AG04449 (cell line): ENCODE measurements at places on chromosomes 6 and 20.
A peak's percentile ranks its signal among the peaks of the same experiment; 100 is the strongest.

DNA sequence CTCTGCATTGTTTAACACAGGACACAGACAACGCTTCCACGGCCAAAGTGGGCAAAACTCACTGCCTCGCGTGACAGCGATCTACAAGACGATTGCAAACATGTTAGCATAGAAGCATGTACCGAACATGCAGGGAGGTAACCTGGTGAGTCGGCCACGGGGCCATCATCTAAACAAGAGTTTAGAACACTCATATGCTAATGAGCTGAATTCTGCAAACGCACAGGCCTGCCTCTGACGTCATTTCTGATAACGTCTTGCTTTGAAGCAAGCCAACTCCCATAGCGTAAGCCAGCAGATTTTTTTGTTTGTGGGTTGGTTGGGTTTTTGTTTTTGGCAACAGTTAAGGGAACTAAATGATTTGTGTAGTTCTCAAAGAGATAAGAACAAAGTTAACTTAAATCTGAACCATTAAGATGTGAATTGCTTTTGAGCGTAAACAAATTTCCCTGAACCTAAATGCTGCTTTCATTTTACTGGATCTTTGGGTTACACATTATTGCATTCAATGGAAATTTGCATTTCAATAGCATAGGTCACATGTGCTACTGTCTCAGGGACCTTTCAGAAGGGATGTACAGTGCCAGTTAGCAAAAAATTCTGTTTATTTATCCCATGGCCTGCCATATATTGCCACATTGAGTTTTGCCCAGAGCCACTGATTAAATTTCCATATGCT is 184.5 kb upstream of the PDE10A start:
- no peak for DNase-seq

DNA sequence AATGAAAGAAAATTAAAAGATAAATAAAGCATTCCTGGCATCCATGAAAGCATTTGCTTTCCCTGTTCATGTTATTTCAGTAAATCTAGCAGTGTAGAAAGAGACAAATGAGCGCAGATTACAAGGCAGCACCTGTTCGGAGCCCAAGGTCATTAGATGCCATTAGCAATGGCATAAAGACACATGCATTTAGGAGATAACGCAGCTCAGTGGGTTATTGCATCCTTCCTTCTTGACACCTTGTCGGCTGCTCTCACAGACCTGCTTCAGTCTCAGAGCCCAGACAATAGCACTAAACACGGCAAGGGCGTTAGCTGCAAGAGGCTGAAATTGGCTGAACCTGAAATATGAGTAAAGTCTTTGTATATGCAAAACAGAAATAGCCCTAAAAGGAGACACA is 140.3 kb downstream of the ATXN1 start:
- no peak for DNase-seq

- DNase-seq = no peak
Observed at GRCh38 chr6:116070616-116071389, 10.1 kb upstream of the FRK start.

- DNase-seq = no peak
Observed at GRCh38 chr6:8219352-8219943, 117.1 kb upstream of the EEF1E1 start.

DNA sequence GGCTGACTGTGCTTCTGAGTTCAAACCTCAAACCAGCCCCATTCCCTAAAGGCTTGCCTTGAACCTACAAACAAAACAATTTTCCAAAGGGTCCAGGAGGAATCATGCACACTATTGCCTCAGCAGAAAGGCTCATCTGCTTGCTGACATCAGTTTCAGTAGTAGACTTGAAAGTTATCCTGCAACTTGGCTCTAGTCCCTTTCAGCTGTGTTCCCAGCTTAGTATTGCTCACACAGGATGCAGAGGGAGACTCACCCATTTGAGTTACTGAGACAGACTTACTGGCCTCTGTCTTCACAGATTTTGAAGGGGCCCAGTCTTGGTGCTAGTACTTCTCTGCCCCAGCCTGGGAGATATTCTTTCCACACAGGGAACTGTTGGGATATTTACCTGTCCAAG is 38.5 kb upstream of the TFB1M start:
- no peak for DNase-seq

DNA sequence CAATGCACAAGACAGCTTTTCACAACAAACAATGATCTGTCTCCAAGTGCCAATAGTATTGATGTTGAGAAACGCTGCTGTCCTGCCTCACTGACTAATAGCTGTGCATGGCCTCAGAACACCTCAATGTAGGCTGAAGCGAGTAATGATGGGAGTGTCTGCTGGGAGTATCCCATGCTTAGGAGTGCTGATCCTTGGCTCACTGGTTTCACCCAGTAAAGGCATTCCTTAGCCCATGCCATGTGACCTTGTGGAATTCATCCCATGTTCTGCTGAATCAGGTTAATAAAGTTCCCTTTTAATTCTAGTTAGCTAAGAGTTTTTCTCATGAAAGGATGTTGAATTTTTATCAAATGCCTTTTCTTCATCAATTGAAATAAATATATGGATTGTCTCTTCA is 3.8 kb upstream of the WFDC12 start:
- no peak for DNase-seq

DNA sequence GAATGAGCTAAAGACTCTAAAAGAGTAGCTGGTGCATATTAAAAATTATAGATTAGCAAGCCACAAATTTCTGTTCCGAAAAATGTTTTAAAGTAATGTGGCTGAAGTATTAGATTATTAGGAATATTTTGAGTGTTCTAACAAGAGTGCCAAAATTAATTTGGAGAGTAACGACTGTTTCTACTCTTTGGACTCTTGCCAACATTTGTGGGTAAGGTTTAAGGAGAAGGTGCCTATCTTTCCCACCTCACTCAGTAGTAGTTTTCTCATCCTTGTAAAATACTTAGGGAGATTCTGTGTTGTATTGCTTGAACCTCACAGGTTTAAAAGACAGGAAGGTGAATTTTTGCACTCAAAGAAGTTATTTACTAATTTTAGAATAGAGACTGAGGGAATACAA is 5.0 kb downstream of the HSF2 start:
- no peak for DNase-seq

DNA sequence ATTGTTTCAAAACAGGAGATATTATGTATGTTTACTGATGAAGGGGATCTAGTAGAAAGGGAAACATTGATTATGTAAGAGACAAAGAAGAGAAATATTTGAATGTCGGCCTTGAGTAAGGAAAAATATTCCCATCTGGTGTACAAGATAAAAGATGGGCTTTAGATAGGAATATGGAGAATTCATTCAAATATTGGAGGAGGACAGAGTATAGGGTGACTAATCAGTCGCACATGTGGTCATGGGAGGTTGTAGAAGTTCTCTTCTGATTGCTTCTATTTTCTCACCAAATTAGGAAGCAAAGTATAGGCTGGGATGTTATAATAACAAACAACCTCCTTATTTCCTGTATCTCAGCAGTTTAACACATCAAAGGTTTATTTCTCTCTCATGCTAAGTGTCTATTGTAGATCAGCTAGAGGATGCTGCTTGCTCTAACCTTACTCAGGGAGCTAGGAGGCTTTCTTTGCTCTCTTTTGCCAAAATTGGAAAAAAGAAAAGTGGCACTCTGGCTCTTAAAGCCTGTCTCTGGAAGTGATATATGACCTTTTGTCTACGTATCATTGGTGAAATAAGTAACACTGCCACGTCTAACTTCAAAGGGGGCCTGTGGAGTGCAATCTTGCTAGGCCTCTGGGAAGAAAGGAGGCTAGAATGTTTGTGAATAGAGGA is 1.2 kb upstream of the HDDC2 start:
- DNase-seq = no peak

DNA sequence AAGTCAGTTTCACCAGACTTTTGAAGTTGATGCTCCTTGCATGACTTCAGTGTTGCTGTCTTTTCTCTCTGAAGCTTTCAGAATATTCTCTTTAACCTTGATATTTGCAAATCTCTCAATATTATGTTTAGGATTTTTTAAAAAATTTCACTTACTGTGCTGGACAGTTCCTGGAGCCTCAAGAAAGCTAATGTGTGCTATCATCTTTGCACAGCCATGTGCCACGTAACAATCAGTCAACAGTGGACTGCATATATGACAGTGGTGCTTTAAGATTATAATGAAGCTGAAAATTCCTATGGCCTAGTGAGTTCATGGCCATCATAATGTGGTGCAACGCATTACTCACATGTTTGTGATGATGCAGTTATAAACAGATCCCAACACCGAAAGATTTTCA is 59.1 kb upstream of the OGFRL1 start:
- no peak for DNase-seq

- no peak for DNase-seq
Observed at GRCh38 chr6:30676660-30677285, 4.0 kb upstream of the DHX16 start.

- DNase-seq = no peak
Observed at GRCh38 chr6:158340252-158340651, 28.0 kb downstream of the TULP4 start.

DNA sequence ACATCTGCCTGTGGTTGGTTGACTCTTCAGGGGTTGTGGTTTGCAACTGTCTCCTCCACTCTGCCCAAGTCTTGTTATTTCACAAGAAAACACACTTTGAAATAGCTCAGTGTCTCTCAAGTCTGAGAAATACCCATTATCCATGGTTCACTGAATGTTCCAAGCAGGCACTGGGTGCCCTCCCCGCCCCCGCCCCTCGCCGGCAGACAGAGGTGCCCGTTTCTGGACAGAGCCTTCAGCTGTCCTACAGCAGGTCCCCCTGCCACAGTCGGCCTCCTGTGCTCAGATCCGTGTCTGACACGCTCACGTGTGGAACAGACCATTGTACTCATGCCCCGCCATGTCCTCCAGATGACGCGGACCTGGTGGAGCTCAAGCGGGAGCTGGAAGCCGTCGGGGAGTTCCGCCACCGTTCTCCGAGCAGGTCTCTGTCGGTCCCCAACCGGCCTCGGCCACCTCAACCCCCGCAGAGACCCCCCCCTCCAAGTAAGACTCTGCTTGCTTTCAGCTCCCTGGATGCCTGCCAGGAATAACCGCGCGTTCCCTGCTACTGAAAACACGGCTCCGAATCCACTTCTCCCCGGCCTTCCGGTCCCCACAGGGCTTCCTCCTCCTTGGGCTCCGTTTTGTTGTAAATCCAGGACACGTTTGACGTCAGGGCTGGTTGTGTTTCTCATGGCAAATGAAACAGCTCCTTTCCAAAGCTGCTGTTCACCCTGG is 81.4 kb downstream of the SERAC1 start:
- peak; percentile 65 for DNase-seq

DNA sequence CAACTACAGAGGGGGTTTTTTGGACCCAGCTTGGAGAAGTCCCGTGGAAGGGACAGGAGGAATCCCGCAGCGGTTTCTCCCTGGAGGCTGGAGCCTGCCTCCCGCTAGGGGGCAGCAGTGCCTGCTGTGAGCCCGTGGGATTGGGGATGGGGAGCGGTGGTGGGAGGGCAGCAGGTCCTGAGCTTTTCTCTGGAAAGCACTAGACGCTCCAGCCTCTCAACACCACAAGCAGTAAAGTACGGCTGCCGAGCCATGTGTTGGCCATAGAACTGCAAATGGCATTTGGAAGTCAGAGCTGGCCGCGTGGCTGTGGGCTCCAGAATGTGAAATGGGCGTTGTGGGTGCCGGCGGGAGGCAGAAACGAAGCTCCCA is 47.8 kb downstream of the GMPR start:
- no peak for DNase-seq

GRCh38 chr20:53080969-53081871 is 109.1 kb downstream of the TSHZ2 start:
- DNase-seq = no peak

DNA sequence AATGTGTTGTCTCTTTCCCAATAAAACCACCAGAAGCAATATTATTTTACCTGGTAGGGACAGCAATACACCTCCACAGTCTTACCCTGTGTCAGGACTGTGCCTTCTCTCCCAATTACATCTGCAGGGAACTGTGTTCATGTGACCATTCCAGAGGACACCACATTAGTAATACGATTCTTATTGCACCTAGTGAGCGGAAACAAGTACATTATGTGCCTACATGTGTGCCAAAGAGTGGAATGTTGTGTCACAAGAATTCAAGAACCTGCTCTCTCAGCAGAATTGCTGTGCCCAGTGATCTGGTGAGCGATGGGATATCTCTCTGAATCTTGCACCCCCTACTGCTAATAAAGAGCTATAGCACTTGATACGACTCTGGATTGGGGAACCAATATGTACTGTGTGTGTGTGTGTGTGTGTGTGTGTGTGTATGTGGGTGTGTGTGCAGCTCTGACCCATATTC is 57.4 kb upstream of the FOXC1 start:
- DNase-seq = no peak
